ENCODE measurements at places on chromosomes 2 and 18.

GRCh38 chr2:38526195-38526594 is 76.5 kb downstream of the HNRNPLL start:
- no peak for DNase-seq

DNA sequence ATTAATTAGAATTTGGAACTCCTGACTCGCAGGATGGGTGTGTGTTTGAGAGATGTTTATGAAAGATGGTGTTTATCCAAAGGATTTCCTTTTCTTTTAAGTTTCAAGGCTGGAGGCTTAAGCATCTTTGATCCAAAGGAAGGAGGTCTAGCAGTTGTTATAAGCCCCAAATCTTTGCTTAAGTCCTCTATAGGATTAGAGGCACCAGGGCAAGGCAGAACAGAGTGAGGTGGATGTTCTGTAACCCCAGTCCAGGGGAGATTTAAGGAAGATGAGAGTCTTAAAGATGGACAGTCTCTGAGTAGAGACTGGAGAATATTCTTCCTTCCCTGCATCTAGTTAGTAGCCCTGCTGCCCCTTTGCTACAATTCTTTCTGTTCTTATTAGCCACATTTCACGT is 17.5 kb downstream of the LBH start:
- DNase-seq, result no peak

- DNase-seq, result no peak
Observed at GRCh38 chr2:231488331-231488730, 24.0 kb upstream of the NCL start.

GRCh38 chr2:42138163-42139015 is 30.8 kb upstream of the EML4 start:
- DNase-seq, result no peak

DNA sequence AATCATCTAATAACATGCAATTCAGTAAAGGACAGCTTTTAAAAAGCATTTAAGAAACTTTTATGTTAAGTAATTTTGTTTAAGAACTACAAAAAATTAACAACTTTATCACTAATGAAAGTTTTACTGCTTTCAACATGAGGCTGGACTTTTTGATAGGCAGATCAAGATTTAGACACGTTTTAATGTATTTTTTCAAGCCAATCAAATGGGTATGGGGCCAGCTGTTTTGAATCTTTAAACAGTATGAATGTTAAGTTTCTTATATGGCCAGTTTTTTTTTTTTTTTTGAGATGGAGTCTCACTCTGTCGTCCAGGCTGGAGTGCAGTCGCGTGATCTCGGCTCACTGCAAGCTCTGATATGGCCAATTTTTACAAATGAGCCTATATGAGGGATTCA is 73.1 kb downstream of the ST6GAL2 start:
- no peak for DNase-seq

DNA sequence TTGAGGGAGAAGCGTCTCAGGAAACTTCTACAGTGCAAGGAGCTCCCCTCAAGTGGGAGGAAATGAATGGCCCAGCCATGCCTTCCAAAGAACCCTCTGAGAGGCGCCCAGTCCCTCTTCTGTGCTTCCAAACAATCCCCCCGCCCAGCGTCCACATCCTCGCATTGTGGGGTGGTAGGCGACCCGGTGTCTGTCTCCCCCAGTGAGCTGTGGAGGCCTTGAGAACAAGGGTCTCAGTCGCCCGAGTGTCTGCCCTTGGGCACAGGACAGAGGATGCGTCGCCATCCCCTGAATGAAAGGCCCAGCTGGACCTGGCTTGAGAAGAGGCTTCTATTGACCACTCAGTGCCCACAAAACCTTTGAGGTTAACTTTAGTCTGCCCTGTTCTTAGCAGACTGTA is 29.7 kb downstream of the INPP5D start:
- DNase-seq, result no peak

- DNase-seq, result no peak
Observed at GRCh38 chr2:227861011-227861410, 10.4 kb upstream of the DAW1 start.

GRCh38 chr2:131034122-131035051 is 58.9 kb downstream of the FAM168B start:
- DNase-seq, result no peak

GRCh38 chr2:19232312-19232711 is 126.1 kb downstream of the OSR1 start:
- no peak for DNase-seq

DNA sequence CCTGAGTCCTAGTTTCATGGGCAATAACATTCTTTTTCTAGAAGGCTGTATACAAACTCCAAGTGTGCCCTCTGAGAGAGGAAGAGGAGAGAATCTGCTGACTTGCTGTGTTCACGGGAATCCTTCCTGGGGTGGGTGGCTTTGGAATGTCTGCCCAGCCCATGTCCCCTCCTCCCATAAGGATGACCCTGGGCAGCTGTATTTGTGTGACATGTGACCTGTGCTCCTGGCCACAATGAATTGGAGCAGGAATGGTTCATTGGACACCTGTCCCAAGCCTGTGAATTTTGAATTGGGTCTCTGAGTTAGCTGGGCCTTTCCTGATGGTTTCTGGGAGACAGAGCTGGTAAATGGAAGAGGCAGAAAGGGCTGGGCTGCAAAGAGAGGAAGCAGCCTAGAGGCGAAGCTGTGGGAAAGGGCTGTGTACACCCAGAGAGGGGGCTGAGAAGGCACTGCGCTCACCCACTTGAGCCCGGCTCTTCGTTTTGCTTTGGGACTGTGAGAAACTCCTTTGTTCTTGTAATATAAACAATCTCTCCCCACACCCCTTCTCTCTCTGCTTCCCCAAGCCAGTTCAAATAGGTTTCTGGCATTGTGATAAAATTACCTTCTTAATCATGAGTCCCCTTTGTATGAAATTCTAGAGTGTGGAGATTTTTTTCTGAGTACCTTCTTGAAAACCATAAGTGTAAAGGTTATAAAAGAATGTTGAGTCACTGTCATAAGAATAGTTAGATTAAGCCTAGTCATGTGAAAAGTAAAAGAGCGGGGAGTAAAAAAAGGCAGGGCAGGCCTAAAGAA is 49.8 kb downstream of the SLC4A5 start:
- no peak for DNase-seq

GRCh38 chr2:181300600-181301291 is 156.4 kb upstream of the ITGA4 start:
- no peak for DNase-seq

- DNase-seq, result no peak
Observed at GRCh38 chr2:28216331-28216730, 176.3 kb upstream of the FOSL2 start.

DNA sequence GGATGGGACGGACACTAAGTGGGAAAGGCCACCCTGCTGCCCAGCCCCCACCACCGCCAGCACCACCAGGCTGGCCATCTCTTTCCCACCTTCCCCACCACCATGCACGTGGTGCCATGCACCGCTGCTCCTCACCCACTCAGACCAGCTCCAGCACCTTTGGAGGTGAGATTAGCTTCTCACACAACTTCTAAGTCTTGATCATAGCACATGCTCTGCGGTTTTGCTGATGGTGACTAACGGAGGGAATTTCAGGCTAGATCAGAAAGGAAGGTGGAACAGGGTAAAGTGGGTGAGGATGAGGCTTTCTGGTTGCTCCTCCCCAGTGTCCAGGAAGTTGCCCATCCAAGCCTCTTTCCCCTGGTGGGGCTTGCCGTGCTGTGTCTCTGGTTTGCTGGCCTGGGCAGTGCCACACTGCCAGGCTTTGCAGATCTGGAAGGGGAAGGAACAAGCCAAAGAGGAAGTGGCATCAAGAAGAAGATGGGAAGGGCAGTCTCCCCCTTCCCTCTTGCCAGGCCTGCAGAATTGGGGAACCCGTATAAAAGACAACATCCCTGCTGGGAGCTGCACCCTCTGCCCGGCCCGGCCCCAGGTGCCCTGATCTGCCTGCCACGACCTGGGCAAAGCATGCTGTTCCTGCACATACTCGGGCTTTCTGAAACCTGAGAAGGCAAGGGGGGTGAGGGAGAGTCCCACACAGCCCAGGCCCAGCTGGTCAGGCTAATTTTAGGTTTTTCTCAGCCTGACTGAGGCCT is 44.3 kb upstream of the CAB39 start:
- DNase-seq, result no peak

GRCh38 chr2:235170016-235170415 is 218.2 kb downstream of the SH3BP4 start:
- DNase-seq, result no peak

GRCh38 chr2:66496670-66497420 is 61.9 kb downstream of the MEIS1 start:
- no peak for DNase-seq

- DNase-seq, result no peak
Observed at GRCh38 chr2:238606311-238606710, 179.6 kb downstream of the ASB1 start.

GRCh38 chr2:190840569-190841172 is 40.0 kb upstream of the GLS start:
- no peak for DNase-seq

GRCh38 chr2:62229082-62229605 is 33.2 kb downstream of the B3GNT2 start:
- DNase-seq, result no peak

DNA sequence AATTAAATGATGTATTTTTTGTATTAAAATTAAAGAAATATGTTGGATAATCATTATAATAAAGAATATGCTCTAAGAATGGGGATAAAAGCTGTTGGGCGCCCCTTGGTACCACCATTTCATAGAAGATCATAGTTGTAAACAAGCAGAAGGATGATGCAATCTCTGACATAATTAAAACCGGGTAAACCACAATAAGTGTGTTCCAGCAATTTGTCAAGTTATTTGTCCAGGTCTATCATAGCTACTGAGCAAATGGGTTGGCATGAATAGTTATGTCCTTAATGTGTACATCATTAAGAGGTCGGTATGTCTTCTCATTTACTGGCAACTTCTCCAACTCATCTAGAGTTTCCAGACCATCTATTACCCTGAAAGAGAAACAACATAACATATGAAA is 6.7 kb upstream of the CLK1 start:
- no peak for DNase-seq

DNA sequence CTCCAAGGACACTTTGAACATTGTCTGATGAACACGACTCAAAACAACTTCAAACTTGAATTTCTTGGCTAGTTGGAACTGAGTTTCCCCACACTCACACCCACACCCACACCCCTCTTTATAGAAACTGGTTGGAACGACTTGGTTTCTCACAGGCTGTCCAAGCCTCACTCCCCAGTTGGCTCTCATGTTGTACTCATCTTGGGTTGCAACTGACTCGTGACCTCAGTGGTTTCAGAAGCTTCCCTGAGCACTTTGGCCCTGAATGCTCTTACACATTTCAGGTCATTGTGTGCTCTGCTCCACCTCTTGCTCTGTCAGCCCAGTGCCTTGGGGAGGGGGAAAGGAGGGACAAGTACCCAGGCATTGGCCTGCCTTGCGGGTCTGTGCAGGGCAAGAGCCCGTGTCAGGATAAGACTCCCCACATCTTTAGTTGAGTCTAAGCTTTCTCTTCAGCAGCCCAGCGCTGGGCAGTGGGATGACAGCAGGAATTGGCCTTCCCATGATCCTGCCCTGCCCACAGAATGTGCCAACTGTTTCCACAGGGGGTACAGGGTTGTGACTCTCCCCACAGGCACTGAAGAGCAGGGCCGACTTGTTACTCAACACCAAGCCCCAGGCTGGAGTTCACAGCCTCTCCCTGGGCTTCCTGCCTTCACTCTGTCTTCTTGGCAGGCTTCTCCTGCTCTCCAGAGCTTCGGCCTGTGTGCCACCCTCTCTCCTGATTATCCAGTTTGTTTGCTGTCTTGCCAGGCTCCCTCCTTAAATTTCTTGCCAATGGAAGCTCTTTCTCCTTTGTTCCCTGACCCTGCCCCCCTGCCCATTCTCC is 104.6 kb downstream of the RTN4 start:
- DNase-seq, result no peak

- no peak for DNase-seq
Observed at GRCh38 chr18:71327441-71327840, 1038.6 kb downstream of the SOCS6 start.

DNA sequence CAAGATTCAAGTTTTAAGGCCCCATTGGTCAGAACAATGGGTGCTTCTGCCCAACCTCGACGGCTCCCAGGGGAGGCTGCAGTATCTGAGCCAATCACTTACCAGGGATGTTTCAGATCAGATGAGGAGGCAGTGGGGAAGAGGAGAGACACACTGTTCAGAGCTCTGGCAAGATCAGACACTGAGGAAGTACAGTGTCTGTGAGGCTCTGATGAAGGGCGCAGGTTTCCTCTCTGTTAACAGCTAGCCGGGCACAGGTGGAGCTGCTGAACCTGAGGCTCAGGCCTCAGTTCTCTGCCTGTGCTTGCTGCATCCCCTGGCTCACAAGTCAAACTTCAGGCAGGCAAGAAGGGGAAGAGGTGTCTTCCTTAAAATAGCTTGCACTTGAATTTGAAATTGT is 69.7 kb downstream of the TPO start:
- DNase-seq, result no peak

DNA sequence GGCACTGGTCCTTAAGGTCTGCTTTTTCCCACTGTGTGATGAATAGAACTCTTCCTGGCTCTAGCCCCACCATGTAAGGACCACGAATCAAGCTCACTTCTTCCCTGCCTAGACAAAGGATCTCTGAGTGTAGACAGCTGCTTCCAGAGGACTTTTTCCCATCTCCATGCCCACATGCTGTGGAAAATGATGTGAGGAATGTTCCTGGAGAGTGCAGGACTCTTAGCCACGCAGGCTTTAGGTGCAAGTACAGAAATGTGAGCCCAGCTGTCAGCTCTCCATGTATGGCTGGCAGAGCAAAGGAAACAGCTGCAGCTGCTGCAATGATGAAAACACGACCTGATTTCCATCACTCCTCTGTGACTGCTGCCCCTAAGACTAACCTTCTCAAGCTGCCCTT is 35.5 kb downstream of the NXPH2 start:
- no peak for DNase-seq

GRCh38 chr18:46334868-46335281 is 230.7 kb downstream of the HAUS1 start:
- no peak for DNase-seq

DNA sequence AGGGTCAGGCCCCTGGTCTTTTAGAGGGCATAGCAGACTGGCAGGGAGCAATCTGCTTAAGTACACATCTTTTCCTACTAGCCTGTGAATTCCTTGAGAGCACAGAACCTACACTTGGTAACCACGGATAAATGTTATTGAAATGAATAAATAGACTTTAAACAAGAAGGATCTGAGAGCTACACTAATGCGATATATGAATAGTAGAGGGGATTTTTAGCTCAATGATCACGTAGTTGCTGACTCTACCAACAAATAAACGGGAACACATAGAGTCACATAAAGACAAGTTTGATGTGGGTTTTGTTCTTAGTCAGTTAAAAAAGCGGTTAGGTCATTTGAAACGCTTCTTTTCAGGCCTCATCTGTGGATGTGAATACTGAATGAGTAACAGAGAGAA is 290.3 kb upstream of the CCDC68 start:
- DNase-seq, result no peak

DNA sequence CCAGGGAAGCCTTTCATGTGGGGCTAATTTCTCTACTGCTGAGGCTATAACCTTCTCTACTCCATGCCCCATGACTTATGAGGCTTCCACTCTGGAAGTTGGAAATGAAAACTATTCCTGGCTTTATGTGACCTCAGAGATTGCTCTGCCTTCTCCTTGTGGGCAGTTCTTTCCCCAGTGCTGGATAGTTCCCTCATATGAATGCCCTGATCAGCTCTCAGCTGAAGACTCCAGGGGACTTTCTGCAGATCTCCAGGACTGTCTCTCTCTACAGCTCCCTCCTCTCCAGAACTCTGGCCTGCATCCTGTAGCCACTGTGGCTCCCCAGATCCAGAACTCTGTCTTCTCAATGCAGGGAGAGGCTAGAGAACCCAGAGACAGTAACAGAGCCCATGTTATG is 235.1 kb downstream of the SEPTIN10 start:
- no peak for DNase-seq

Measured in esophagus squamous epithelium (tissue), 5 donors.